Aorta (tissue), 5 donors: ENCODE measurements at places on chromosomes 11 and 22. TPM values are rescaled to one million over a fixed set of nuclear protein-coding genes. Genes with fewer than 3 reads are reported as not detected.

Gene LRRC4C
- 0.63 TPM for polyA plus RNA-seq

Gene ILK
- 287 TPM for polyA plus RNA-seq

Gene MS4A15
- polyA plus RNA-seq = 0.05 TPM

Gene P2RX6
- 1.1 TPM for polyA plus RNA-seq

Gene MGAT3
- polyA plus RNA-seq = 0.26 TPM

Gene KCTD14
- 1.0 TPM for polyA plus RNA-seq

Gene EHBP1L1
- polyA plus RNA-seq = 53.2 TPM

Gene F2
- polyA plus RNA-seq = 0.72 TPM

Gene APOA4
- polyA plus RNA-seq = 457 TPM

Gene VPS26B
- 17.9 TPM for polyA plus RNA-seq

Gene LDHAL6A
- not detected for polyA plus RNA-seq

Gene ANO9
- 0.41 TPM for polyA plus RNA-seq

Gene NPAS4
- polyA plus RNA-seq = not detected

Gene SCARF2
- polyA plus RNA-seq = 21.4 TPM

Gene PHF21B
- polyA plus RNA-seq = not detected

Gene OR5AK2
- polyA plus RNA-seq = not detected
